ENCODE measurements at places on chromosomes 6 and 20.

GRCh38 chr20:15455279-15455678, 1117.9 kb upstream of the FLRT3 start:
- no peak for DNase-seq

DNA sequence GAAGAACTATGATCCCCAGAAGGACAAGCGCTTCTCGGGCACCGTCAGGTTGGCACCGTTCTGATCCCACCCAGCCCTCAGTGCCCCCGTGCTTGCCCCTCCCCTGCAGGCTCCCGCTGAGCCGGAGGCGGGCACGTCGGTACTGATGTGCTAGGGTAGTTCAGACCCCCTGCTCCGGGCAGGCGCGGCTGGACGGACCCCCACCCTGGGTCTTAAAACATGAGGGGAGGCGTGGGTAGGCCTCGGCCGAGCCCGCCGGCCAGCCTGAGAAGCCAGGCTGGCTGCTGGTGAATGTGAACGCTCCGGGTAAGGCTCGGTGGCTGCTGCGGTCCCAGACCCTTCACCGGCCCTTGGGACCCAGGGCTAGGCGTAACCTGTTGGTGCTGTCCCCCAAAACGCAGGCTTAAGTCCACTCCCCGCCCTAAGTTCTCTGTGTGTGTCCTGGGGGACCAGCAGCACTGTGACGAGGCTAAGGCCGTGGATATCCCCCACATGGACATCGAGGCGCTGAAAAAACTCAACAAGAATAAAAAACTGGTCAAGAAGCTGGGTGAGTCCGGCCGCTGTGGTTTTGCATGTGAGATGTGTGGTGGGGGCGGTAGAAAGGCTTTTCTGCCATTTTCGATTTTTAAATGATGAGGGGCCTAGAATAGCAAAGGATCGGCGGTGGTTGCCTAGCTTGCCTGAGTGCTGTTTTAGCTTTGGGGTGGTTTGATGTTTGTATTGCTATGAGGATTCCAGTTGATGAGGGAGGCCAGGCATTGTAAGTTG, 964 bp downstream of the RPL10A start:
- no peak for DNase-seq

DNA sequence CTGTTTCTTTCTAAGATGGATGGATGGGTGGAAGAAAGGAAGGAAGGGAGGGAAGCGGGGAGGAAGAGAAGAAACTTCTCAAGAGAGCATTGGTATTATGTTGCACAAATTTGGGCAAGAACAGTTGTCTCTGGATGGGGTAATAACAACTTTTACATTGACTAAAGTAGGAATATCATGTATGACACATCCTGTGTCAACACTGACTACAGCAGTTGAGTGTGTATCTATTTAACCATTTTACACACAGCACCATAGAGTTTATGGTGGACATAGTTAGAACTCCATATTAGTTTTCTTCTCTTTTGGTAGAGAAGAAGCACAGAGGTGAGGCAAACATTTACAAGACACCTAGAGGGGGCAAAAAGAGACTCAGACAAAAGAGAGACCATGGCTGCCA, 44.2 kb upstream of the RNF146 start:
- no peak for DNase-seq

GRCh38 chr6:71268735-71269437, 19.7 kb upstream of the OGFRL1 start:
- no peak for DNase-seq

- DNase-seq = no peak
Measured at GRCh38 chr6:152879681-152880080, 103.2 kb downstream of the FBXO5 start.

GRCh38 chr6:117463762-117464665, 18.5 kb upstream of the DCBLD1 start:
- DNase-seq = no peak

DNA sequence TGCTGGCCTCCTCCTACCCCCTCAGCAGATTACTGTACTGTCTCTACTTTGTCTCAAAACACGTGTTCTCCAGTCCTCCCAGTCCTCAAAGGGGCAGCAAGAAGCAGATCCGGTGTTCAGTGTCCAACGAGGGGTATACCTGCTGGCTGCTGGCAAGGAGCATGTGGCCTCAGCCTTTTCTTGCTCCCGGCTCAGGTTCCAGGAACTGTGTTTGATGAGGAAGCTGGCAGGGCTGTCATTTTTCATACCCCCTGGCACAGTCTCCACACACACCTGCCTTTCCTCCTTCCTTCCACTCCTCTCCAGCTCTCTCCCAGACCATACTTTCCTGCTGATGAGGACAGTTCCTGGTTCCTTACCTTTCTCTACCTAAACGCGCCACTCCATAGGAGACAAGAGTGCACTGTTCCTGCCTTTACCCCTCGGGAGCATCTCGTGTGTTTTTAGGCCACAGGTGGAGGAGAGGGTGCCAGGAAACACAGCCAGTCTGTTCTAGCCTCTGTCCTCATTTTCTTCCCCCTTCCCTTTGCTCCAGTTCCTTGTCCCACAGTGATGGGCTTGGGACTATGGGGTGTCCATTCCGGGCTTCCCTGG, 77.2 kb downstream of the SSR1 start:
- no peak for DNase-seq

GRCh38 chr6:98832284-98833056, 1.9 kb upstream of the POU3F2 start:
- no peak for DNase-seq

DNA sequence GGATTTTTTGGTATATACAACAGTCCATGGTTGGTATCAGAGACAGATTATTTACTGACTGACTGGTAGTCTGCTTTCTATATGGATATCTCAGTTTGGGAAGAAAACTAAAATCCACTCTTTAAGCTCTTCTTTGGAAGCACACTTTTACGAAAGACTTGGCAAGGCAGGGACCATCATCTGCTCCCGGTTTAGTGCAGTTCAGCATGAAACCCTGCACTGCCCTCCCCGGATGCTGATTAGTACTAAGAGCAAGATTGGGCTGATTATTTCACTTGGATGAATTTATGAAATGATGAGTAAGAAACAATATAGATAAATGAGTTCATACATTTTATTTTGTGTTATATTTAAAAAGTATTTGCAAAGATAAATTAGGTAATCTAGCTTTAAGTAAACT, 56.3 kb downstream of the RGS17 start:
- DNase-seq = no peak

DNA sequence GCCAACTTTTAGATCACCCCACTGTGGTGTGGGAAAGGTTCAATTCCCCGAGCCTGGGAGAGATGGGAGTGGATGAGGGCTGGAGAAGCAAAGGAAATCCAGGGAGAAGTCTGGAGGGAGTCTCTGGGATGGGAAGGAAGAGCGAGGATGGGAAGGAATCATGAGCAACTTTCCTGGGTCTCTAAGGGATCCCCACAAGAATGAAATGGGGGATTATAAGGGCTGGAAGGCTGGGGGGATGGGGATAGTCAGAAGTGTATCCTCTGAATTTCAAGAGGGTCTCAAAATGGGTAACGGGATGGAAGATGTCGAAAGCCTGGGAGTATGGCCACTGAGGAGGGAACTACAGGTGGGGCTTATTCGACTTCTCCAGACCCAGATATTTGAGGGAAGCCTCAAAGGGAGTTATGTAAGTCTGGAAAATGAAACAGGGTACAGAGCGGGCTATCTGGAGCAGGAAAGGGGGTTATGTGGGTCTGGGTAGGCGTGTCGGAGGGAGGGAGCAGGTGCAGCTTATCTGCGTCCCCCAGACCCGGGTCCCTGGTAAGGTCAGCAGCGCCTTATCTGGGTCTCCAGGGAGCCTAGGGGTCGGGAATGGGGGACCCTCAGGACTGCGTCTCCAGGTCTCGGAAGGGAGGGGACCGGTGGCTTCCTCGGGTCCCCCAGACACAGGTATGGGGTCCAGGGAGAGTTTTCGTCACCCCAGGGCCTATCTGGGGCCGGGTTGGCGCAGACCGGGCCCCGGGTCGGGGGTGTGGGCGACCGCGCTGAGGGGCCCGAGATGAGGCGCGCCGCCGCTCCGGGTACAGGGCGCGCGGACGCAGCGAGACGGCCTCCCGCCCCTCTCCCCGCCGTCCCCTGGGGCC, 550 bp downstream of the PLAGL2 start:
- DNase-seq = no peak

GRCh38 chr6:150492941-150493340, 106.7 kb upstream of the PLEKHG1 start:
- DNase-seq = no peak

GRCh38 chr6:12538881-12539357, 177.6 kb upstream of the PHACTR1 start:
- DNase-seq = no peak

DNA sequence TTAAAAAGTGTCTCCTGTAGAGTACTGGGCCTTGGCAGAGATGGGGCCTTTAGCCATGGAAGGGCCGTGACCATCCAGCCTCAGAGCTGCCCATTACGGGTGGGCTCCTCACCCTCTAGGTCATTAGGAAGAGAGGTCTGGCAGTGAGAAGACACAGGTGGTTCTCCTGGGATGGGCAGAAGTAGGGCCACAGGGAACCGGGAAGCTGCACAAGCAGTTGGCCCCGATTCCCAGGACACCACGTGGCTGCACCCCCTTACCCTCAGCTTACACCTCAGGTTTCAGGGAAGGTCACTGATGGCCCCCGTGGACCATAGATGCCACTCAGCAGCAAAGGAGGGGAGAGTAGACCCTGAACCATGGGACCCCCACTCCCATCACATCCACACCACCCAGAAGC, 1.6 kb downstream of the RAET1G start:
- DNase-seq = no peak

DNA sequence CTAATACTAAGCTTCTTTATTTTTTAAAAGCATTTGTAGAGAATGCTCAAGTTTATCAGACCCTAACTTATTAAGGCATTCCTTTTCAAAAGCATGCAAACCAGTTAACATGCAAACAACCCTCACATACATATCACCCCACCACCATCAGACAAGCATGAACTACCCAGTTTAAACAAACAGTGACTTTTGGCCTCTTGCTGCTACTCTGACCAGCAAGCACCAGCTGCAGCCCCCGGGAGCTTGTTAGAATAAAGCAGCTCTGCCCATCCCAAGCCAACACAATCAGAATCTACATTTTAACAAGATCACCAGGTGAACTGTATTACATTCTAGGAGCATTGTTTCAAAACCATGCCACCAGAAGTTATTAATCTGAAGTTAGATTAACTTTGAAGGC, 5.9 kb upstream of the NUP153 start:
- DNase-seq = no peak

- peak; percentile 64 for DNase-seq
Measured at GRCh38 chr6:77650098-77650663, 2.7 kb upstream of the MEI4 start.

DNA sequence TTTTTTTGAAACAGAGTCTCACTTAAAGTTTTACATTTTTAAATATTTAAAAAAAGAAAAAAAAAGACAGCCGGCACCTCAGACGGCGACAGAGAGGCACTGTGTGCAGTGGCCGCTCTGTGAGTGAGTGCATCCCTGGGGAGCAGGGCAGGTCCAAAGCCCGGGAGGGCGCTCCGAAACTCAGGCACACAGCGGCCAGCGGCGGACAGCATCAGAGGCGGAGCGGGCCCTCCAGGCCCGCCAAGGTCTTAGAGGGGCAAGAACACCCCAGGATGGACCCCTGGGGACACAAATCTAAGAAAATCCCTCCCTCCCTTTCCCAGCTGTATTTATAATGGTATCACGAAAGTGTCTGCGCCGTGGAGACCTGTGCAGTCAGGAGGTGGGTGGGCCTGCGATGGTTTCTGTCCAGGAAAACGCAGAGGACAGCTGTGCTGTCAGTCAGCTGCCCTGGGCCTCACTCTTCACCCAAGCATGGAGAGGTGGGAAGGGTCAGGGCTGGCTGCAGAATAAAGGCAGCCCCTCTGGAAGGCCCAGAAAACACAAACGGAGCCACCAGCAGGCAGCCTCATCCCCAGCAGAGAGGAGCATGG, 43.8 kb downstream of the TAF4 start:
- DNase-seq = no peak

DNA sequence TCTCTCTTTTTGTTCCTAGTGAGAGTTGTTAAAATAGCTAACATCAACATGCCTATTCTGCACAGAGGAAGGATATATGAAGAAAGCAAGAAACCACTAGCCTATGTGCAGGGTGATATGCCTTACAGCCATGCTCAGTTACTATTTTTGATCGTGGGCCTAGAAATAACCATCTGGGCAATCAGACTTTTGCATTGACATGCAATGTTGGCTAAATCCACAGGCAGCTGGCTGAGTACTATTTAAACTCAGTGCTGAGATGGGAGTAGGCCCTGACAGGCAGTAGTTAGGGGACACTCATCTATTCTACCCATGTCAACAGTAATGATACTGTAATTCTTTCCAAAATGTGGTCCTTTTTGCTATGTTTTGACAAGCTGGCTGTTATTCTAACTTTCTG, 89.6 kb downstream of the HDGFL1 start:
- no peak for DNase-seq

- DNase-seq = no peak
Measured at GRCh38 chr20:45404438-45404837, 3.7 kb upstream of the DBNDD2 start.

DNA sequence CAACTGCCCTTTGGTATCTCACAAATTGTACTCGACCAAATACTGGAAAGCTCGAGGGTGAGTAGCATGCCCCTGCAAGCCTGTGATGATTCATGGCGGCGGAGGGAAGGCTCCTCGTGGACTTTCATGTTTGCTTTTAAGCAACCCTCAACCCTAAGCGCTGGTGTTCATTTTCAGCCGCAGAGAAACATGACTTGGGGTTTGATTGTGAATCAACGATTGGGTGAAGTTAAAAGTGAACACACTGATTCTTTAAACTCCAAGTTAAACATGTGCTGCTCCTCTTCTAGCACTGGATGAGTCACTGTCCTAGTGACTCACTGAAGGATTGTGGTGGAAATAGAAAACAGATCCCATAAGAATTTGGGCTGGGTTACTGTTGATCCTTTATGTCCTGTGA, 8.3 kb downstream of the CD109 start:
- DNase-seq = no peak

- DNase-seq = no peak
Measured at GRCh38 chr6:162157167-162157870, 570.2 kb downstream of the PRKN start.

DNA sequence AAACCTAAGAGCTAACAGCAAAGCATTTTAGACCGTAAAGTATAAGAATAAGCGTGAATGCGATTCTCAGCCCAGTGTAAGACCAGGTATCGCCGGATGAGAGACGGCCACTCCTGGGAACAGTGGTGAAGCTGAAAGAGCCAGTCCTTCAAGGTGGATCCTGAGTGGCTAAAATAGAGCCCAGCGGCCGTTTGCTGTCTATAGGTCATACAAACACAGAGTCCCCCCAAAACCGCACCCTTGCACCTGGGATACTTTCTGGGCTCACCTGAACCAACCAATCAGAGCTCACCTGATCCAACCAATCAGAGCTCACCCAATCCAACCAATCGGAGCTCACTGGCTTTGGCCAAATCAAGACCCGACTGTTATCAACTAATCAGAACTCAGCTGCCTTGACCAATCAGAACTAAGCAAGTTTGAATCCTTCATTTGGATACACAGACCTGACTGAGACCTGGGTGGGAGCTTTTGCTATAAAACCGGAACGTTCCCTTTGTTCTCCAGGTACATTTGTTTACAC, 248.2 kb downstream of the DLL1 start:
- no peak for DNase-seq

- no peak for DNase-seq
Measured at GRCh38 chr6:130769861-130770260, 57.3 kb upstream of the SMLR1 start.

Data from NT2/D1 (cell line).